Hematopoietic multipotent progenitor cell (in vitro differentiated cells): ENCODE measurements at places on chromosomes 2 and 18.

GRCh38 chr18:32974421-32975162 is 201.8 kb upstream of the KLHL14 start:
- DNase-seq: no peak

GRCh38 chr2:51441786-51442185 is 409.9 kb upstream of the NRXN1 start:
- no peak for DNase-seq

DNA sequence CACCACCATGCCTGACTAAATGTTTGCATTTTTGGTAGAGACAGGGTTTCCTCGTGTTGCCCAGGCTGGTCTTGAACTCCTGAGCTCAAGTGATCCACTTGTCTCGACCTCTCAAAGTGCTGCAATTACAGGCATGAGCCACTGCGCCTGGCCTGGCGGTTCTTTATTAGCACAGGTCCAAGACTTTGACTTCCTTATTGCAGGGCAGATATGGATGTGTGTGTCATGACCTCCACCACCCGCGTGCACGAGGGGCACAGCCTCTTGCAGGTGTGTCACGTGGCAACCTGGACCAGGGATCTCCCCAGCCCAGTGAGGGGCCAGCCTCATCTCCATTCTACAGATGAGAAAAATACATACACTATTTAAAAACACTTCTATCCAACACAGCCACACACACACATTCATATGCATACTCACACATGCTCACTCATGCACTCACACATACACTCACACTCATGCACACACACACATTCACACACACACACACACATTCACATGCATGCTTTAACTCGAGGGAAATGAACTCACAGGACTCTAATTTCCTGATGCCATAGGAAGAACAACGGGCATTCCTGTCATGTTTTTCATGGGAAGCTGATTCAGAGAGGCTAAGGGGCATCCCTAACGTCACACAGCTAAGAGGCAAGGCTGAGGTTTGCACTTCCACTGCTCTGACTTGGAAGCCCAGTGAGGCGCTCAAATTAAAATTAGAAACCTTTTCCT is 38.8 kb downstream of the RRM2 start:
- no peak for DNase-seq

GRCh38 chr18:43606795-43607194 is 329.5 kb upstream of the SYT4 start:
- DNase-seq: no peak

DNA sequence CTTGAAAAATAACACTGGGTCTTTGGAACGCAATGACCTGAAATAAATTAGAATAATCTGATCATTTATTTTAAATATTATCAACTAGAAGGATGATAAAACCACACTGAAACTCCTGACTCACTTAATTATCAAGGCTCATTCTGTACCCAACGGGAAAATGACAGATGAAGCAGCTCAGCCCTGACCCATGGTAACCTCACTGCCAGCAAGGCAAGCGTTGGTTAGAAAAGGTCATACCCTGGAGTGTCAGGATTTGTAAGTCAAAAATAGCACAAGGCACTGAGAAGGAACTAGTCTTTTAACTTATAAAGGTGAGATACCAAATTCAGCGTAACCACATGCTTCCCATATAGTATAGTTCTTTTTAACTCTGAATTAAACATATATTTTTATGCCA is 277.5 kb downstream of the ETAA1 start:
- no peak for DNase-seq

DNA sequence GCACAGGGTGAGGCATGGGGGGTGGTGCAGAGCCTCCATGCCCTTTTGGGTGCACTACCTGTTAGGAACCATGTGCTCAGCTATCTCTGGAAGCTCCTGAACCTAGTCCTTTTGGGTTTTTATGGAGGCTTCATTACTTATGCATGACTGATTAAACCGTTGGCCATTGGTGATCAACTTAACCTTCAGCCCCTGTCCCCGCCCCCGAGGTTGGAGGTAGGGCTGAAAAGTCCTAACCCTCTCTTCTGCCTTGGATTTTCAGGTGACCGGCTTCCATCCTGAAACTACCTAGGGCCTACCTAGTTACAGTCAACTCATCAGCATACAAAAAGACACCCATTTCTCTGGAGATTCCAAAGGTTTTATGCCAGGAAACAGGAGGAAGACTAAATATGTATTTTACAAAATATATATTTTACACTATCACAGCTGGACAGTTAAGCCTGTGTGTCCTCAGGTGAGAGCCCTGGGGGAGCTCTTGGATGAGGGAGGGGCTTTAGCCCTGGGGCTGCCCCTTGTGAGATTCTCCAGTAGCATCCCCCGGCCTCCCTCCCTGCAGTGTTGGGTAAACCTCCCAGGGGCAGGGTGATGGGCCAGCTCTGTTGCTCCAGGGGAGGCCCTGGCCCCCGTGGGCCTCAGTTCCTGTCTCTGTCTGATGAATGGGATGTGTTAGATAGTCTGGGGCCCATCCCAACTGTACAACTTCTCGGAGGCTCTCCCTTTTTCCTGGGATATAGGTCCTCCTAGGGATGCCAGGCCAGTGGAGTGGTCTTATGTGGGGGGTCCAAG is 24.1 kb downstream of the GLI2 start:
- DNase-seq: no peak

DNA sequence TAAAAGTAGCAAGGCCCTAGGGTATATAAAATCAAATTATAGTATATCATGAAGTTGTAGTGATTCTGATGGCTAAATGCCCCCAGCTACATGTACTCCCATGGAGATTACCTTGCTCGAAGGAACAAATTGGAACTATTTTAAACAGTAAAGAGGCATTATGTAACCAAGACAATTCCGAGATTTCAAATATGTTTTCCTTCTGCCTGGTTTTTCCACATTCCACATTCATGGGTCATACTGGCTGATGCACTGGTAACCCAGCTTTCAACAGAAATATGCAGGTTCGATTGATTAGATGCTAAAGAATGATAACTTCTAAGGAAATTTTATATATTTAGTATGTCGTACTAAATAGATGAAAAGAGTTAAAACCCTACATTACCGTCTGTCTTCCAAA is 62.3 kb upstream of the MGAT4A start:
- no peak for DNase-seq

GRCh38 chr2:239000500-239001073 is 152.7 kb downstream of the TWIST2 start:
- no peak for DNase-seq

DNA sequence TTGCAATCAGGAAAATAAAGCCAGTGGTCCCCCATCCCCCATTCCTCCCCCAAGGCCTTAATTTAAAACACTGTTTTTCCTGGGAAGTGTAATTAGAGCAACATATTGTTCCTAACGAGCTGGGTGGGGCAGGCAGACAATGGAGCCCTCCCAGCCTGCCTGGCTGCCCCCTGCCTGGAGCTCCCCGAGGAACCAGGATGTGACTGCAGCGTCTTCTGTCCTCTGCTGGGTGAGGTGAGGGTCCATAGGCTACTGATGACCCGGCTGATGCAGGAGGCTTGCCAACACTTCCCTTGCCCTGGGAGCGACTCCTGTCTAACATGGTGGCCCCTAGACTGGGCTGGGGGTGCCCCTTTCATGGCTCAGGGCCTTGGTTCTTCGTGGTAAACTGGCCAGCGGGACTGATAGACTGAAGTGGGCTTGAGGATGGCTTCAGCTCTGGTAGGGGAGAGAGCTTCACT is 152.4 kb downstream of the DYSF start:
- no peak for DNase-seq

DNA sequence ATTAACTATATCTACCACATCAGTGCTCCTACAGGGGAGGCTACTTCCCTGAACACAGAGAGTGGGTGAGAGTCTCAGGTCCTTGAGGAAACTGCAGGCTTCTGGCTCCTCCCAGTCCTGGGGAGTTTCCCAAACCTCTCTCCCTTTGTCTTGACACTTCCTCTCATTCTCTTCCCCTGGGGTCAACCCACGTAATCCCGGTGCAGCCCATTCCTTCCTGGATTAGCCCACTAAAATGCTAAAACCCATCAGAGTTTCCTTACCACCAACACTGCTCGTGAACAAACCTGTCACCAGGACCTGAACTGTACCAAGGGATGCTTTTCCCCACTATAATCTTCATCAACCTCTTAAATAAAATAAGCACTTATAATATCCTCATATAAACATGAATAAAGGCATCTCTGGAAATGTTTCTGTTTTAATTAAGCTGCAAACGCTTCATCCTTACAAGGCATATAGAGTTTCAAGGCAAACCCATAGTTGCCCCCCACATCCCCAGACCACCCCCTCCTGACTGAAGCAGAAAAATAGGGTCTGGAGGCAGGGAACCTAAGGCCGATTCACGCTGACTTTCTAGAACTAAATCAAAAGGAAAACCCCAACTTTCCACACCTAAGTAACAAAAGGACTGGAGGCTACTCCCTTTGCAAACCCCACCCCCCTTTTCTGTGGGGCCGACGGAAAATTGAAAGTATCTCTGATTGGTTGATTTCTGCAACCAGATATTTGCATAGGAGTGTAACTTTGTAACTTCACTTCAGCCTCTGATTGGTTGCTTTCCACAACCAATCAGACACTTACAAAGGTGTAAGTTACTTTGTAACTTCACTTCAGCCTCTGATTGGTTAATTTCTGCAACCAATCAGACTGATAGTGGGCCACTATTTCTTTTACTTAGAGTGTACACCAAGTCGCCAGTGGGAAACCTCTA is 19.0 kb downstream of the TMSB10 start:
- DNase-seq: no peak

DNA sequence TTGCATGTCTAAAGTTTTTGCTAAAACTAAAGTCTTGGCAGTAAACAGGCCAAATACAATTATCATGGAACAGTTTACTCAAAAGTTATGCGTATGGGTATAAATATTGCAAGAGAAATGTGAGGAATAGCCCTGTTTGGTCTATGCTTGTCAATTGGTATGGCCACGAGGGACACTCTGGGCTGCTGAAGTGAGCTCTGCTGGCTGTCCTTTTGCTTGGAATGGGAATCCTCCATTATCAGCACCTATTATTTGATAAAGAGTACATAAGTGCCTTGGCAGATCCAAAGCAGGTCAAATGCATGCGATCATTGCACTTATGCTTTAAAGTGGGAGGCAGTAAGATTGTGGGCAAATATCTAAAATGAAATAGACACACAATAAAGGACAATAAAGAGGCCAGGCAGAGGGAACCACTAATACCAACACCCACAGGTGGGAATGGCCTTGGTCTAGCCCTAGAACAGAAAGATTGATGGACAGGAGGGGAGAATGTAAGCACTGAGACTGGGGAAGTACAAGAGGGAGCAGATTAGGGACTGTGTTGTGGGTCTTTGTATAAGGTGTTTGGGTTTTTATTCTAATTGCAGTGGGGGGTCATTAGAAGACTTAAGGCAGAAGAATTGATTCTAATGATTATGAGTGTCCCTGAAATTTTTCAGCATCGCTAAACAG is 60.0 kb upstream of the NOSTRIN start:
- no peak for DNase-seq
